OCI-M1 (cell line): ENCODE measurements at places on chromosomes 1 and 21.
A peak's percentile ranks its signal among the peaks of the same experiment; 100 is the strongest.

GRCh38 chr1:214379236-214379970, 98.4 kb downstream of the SMYD2 start:
- DNase-seq, result no peak

- DNase-seq, result no peak
Observed at GRCh38 chr1:73611681-73612080, 586.3 kb downstream of the LRRIQ3 start.

GRCh38 chr1:179921981-179922872, 32.4 kb upstream of the CEP350 start:
- no peak for DNase-seq

DNA sequence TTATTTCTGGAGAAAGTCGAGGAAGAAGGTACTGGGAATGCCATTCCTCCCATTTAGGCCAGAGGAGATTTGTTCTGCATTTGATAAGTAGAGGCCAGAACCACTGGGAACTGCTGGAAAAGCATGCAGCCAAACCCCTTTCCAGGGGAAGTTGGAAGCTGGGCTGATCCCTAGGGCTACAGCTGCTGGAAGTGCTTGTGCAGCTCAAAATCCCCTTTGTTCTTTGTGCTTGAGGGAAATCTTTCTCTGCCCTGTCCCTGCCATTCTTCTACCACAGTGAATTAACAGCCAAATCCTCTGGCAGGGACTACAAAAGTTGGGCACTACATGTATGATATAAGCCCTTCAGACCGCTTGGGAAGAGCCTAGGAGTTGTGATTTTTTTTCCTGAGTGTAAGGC, 734.1 kb downstream of the LRRIQ3 start:
- no peak for DNase-seq

DNA sequence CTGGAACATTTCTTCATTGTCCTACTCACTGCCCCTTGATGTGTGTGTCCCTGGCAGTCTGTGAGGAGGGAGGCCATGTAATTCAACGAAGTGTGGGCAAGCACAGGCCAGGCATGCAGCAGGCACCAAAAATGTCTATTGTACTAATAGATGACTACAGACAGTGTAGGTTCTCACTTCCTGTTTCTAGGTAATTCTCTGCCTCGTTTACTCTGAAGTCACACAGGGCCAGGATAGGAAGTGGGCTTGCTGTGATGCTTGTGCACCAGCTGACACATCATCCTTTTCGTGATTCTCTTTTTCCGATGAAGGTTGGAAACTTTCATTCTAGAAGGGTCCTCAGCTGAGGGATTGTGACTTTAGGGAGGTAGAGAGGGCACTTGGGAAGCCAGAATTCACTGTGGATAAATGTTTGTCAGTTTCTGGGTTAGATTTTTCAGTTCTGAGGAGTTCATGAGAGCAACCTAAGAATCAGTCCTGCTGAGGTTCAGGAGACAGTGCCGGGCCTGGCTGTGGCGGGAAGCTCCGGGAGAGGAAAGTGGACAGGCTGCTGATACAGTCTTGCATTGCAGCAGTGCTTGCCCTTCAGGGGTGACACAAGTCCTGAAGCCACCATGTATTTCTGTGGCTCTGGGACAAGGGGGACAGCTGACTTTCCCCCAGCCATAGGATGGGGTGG, 4.3 kb upstream of the CSF1 start:
- peak; percentile 14 for DNase-seq

GRCh38 chr1:244236101-244236500, 185.0 kb downstream of the ZBTB18 start:
- no peak for DNase-seq

- no peak for DNase-seq
Observed at GRCh38 chr1:18119289-18119688, 11.7 kb downstream of the IGSF21 start.

GRCh38 chr1:226309398-226310244, 657 bp upstream of the LIN9 start:
- DNase-seq, result peak; percentile 89

DNA sequence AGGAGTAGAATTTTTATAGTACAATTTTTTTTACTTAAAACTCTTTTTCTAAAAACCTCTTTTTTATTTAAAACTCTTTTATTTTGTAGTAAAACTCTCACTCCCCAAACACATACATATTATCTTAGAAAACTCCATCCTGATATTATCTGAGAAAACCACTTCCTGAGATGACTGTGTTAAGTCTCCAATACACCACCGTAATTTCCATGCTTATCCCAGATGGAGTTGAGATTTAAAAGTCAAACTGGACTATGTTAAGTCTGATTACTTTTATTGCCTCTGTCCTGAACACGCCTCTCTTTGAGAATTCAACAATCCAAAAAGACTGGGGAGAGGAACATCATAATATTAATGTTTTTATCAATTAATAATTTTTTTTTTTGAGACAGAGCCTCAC, 3.7 kb downstream of the SEC16B start:
- no peak for DNase-seq

- no peak for DNase-seq
Observed at GRCh38 chr1:40635763-40636500, 29.6 kb downstream of the RIMS3 start.

DNA sequence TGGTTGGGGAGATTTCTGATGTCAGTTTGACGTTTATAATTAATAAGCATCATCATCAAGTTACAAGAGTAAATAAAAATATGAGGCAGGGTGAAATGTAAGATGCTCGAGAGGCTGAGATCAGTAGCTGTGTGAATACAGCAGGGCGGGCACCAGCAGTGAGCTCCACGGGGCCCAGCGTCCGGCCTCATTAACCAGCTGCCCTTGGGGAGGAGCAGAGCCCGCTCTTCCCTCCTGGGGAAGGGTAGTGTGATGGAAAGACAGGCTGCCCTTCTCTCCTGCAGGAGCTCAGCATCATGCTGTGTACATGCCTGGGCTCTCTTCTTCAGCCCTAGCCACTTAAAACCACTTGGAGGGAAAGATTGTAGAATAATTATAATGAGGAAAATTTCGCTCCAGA, 23.4 kb downstream of the PDE9A start:
- no peak for DNase-seq

DNA sequence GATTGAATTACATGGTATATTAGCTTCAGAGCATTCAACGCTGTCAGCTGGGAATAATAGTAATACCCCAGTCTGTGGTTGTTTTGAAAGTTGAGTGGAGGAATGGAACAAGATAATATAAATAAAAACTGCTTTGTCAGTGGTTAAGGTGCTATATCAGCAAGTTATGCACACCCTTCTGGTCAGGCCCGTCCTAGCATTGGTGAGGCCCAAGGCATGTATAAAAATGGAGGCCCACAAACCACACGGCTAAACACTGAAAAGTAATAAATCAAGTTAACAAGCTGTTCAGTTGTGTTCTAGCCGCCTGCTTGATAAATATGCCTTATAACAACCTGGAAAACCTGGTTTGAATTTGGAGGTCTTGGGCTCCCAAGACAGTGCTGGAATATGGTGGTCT, 77.4 kb downstream of the PSMG1 start:
- peak; percentile 54 for DNase-seq

GRCh38 chr1:91804546-91805023, 81.4 kb downstream of the TGFBR3 start:
- peak; percentile 30 for DNase-seq

DNA sequence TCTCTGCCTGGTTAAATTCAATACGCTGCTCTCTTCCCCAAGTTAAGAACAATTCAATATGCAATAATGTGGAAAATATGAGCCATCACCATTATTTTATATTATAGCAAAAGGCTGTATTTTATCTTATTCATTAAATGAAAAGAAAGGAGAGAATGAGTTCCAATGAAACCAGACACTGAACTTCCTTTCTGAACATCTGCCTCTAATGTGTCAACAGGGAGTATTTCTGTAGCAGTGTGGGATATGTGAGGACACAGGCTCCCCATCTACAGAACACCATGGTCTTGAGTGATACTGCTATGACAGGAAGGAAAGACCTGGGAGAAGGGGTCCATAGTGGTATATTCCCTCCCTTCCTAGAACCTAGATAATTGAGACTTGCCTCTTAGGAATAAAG, 46.3 kb downstream of the CASQ2 start:
- no peak for DNase-seq

GRCh38 chr1:156664046-156664766, 13.0 kb downstream of the NES start:
- DNase-seq, result no peak

- DNase-seq, result no peak
Observed at GRCh38 chr21:37904856-37905255, 11.4 kb downstream of the KCNJ6 start.

DNA sequence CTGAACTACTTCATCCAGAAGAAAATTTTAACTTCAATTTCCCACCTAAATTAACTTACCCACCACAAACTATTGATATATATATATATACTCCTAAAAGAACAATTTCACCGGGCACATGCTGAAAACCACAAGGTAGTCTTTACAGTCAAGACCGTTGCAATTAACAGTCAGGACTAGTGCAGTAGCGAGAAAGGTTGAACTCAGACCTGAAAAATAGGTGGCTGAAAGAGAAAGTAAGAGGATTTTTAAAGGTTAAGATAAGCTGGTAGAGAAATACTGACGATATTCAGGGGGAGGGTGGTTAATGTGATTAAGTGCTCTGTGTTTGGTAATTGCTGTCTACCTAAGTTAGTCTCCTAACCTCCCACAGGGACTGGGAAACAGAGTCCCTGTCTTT, 1153.5 kb upstream of the TMPRSS15 start:
- DNase-seq, result no peak

DNA sequence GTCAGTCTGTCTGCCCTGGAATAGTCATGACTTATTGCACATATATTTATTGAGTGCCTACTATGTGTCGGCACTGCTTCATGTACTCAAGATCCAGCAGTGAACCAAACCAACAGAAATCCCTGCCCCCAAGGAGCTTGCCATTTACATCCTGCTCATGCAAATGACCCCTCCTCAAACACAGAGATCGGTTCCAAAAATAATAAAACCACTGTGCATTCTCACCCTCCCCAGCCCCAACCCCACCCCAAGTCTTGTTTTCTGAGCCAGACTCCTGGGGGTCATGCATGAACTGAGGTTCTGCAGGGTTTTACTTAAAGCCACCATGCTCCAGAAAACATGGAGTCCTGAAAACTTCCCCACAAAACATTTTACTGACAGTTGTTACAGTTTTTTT, 61.9 kb downstream of the KIAA0040 start:
- no peak for DNase-seq

DNA sequence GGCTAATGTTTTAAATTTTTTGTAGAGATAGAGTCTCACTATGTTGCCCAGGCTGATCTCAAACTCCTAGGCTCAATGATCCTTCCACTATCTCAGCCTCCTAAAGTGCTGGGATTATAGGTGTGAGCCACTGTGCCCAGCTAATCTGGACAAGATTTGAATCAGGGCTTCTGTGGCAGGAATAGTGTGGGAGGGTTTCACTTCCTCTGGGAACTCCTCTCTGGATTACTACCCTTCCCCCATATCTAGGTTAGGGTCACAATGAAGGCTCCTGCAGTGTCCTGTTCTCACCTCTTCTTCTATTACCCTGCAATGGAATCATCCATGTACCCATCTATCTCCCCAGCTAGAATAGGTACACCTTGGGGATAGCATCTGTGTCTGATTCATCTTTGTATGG, 133.6 kb upstream of the RAB4A start:
- no peak for DNase-seq

- no peak for DNase-seq
Observed at GRCh38 chr1:41399145-41399795, 38.0 kb downstream of the FOXO6 start.
